Activated CD4-positive, alpha-beta memory T cell treated with anti-CD3 and anti-CD28 coated beads, Interleukin-2, amount 10 ng/mL, durations not matched to agents 7 days and 5 days (primary cell): ENCODE measurements at places on chromosomes 6 and 20. TPM values are rescaled to one million over a fixed set of nuclear protein-coding genes. Genes with fewer than 3 reads are reported as not detected.

DNA sequence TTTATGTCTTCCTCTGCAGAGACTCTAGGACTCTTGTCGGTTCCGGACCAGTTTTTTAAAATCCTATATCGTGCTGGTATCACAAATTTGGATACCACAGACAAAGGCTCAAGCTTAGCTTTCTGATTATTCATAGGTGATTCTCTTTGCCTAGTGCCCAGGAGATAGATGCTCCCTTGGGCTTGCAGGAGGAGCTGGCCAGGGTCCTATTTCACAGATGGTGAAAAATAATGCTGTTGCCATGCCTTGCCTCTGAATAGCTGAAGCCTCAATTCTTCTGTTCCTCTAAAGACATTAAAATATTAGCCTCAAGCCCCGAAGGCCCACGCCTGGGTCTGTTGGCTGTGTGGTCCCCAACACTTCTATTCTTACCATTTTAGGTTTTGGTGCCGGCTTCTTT is 123.9 kb upstream of the BACH2 start:
- no peak overlapping the region for H3K27ac ChIP-seq
- no peaks in the 10 kb centered on the region for H3K27me3 ChIP-seq
- peaks cover 24% of the 10 kb centered on the region for H3K36me3 ChIP-seq
- no peak overlapping the region for H3K4me3 ChIP-seq

DNA sequence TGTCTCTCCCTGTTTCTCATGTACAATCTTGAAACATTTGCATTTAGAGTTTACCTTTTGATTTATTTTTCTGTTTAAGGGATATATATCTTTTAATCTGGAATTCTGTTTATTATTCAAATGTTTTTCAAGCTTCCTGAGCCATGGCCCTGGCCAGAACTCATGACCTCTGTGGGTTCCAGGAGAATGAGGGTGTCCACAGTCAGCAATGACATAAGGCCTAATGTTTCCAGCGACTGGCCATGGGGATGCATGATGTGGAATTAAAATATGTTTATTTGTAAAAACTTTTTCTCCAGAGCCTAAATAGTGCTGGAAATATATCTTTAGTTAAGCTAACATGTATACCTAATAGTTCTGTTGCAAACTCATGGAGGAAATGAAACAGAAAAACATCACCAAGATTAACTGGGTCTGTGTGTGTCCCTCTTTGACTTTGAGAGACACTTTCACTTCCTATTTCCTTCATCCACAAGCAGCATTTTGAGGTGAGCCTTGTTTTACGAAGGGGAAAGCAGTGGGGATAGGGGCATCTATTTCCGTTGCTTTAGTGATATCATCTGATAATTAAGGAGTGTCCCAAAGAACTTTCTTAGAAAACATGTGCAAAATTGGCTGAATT is 87.6 kb downstream of the SMOC2 start:
- H3K4me3 ChIP-seq = no peak overlapping the region
- no peaks in the 10 kb centered on the region for H3K27me3 ChIP-seq
- DNase-seq = no peak
- H3K4me1 ChIP-seq = no peaks in the 10 kb centered on the region
- H3K36me3 ChIP-seq = no peaks in the 10 kb centered on the region
- no peak overlapping the region for H3K27ac ChIP-seq

- no peak overlapping the region for H3K4me3 ChIP-seq
- peaks cover 10% of the 10 kb centered on the region for H3K4me1 ChIP-seq
- DNase-seq = no peak
Measured at GRCh38 chr6:20236344-20236743, 24.1 kb upstream of the MBOAT1 start.

GRCh38 chr6:104638841-104639290 is 220.9 kb downstream of the HACE1 start:
- H3K4me1 ChIP-seq = peaks cover 11% of the 10 kb centered on the region
- no peaks in the 10 kb centered on the region for H3K27me3 ChIP-seq
- no peak for DNase-seq

FAXC gene
- total RNA-seq = 0.23 TPM

UBE3D gene
- total RNA-seq = 3.8 TPM
